ENCODE measurements at places on chromosomes 16 and 17.
A peak's percentile ranks its signal among the peaks of the same experiment; 100 is the strongest.

DNA sequence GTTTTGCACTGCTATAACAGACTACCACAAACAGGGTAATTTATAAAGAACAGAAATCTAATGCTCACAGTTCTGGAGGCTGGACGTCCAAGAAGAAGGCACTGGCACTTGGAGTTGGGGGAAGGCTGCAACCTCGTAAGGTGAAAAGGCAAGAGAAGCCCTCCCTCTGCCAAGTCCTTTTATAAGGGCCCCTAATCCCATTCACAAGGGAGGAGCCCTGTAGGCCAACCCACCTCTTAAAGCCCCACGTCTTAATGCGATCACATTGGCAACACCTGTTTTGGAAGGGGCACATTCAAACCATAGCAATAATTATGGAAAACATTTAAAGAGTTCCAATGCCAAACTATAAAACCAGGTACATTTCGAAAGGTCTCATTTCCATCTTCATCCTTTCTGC, 5.2 kb downstream of the PKD1L3 start:
- DNase-seq, result no peak

- no peak for DNase-seq
Observed at GRCh38 chr16:9837481-9837880, 344.7 kb downstream of the GRIN2A start.

- DNase-seq, result no peak
Observed at GRCh38 chr16:23754594-23755483, at the start of gene CHP2. Gene CHP2 (plus strand): TSS chr16:23755026. CDS start chr16:23755050, 24 bp downstream.

DNA sequence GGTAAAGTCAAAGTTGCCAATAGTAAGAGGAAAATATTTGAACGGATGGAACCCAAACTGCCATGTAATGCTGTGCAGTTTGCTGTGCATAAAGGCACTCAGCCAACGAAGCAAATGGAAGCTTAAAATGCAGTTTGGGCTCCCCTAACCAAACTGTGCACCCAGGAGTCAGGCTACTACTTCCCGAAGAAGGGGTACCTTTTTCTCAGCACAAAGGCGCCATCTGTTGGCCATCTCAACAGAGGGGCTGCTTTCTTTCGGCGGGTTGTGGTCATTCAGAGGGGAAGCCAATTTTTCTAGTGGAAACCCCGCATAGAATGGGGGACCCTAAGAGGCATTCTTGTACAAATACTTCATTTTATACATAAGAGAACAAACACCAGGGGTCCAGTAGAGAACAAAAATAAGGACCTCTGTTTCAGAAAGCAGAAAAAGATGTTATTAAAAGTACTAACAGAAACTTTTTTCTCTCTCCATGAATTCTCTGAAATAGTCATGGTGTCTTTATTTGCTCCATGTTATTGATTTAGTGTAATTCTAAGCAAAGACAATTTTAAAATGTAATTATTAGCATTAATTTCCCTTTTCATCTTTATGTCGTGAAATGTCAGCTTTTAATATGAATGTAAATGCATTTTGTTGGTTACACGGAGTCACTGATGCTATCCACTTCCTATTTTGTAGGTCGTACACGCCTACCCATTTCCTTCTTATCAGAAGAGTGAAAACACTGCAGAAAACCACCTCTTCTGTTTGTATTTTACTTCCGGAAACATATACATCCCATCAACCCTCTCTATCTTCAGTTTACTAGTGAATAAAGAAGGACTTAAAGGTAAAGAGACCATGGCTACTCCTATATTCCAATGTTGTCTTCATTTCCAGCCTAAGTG, 453.3 kb downstream of the KCNJ2 start:
- DNase-seq, result peak; percentile 25

GRCh38 chr17:2030779-2031163, 818 bp downstream of the DPH1 start:
- no peak for DNase-seq

DNA sequence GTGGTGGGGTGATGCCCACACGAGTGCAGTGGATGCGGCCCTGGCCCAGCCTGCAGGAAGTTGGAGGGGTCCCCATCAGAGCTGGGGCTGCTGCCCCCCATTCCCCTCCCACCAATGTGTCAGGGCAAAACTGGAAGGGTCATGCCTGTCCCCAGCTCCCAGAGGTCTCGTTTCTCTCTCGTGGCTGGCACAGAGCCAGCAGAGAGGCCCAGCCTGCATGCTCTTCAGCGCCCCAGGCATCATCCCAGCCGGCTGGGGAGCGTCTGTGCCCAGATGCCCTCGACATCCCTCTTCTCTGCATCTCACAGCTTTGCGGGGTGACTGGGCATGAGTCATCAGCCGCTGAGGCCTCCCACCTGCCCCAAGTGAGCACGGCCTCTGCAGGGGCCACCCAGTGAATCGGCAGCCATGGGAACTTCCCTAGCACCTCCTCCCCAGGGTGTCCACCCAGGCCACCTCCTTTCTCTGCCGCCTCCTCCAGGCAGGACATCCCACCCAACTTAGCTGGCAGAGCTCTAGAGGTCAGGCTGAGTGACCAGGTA, 9.8 kb upstream of the CSNK1D start:
- no peak for DNase-seq

GRCh38 chr16:81374550-81374949, 59.8 kb downstream of the GAN start:
- no peak for DNase-seq

- no peak for DNase-seq
Observed at GRCh38 chr17:77491921-77492445, 351.2 kb downstream of the SEC14L1 start.

GRCh38 chr16:77679391-77679790, 42.9 kb upstream of the NUDT7 start:
- no peak for DNase-seq

DNA sequence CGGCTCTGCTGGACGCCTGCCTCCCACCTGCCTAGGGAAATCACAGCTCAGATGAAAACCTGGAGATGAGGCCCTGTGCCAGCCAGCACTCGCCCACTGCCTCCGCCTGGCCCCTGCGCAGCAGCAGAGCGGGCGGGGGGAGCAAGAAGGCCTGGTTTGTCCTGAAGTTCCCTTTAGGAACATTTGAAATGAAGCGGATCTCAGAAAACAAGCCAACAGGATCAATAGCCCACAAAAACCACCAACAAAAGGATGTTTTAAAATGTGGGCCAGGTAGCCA, 48.0 kb downstream of the RBFOX3 start:
- DNase-seq, result no peak

GRCh38 chr17:80858301-80859001, 133.2 kb upstream of the CHMP6 start:
- DNase-seq, result no peak

GRCh38 chr17:37736428-37736827, 8.4 kb downstream of the HNF1B start:
- DNase-seq, result no peak

- DNase-seq, result no peak
Observed at GRCh38 chr16:49335828-49336227, 37.8 kb upstream of the C16orf78 start.

DNA sequence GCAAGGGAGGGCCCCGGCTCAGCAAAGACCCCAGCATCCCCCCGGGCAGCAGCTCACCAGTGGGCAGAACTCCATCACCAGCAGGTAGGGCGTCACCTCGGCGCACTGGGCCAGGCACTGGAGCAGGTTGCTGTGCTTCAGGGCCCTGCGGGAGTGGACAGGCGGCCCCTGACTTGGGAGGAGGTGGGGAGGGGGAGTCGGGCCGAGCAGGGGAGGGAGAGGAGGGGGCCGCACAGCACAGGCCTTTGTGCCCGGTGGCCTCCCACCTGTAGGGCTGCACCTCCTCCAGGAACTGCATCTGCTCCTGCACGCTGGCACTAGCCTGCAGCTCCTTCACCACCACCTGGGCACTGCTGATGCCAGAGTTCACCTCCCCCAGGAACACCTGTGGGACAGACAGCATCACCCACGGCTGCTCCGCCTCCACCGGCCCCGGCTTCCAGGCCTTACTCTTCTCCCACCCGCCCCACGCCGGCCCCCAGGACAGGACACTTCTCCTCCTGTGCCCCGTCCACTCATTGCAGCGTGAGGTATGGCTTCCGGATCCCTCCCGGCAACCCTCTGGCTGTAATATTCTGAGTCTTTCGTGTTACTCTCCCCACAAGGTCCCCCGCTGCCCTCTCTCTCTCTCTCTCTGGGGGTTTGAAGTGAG, 37.7 kb upstream of the PVALEF start:
- DNase-seq, result no peak

DNA sequence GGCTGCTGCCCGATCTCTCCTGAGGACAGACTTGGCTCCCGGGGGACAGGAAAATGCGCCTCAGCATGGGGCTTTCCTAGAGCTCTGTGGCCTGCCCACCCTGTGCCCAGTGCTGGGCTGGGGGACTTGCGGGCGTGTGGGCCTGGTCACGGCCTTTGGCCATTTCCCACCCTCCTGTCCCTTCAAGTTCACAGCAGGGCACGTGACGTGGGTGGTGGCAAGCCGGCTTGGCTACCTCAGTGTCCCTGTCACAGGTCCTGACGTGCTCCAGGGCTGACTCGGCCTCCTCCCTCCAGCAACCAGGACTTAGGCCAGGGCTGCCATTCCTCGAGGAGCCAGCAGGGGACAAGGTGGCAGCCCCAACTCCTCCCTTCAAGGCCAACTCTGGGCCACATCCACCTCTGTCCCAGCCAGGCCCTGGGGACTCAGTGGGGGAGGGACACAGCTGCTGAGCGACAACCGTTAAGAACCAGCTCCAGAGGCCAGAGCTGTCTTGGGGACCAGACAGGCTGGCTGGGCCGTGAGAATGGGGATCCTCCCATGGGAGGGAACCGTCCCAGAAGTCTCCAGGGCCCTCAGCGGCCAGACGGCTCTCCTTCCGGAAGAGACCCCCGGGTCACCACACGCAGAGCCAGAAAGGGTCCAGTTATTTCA, 981 bp upstream of the UNC13D start:
- DNase-seq, result peak; percentile 18

GRCh38 chr17:76531486-76532038, 5.9 kb downstream of the CYGB start:
- DNase-seq, result no peak

- DNase-seq, result no peak
Observed at GRCh38 chr17:69884846-69885245, 190.2 kb upstream of the KCNJ16 start.

DNA sequence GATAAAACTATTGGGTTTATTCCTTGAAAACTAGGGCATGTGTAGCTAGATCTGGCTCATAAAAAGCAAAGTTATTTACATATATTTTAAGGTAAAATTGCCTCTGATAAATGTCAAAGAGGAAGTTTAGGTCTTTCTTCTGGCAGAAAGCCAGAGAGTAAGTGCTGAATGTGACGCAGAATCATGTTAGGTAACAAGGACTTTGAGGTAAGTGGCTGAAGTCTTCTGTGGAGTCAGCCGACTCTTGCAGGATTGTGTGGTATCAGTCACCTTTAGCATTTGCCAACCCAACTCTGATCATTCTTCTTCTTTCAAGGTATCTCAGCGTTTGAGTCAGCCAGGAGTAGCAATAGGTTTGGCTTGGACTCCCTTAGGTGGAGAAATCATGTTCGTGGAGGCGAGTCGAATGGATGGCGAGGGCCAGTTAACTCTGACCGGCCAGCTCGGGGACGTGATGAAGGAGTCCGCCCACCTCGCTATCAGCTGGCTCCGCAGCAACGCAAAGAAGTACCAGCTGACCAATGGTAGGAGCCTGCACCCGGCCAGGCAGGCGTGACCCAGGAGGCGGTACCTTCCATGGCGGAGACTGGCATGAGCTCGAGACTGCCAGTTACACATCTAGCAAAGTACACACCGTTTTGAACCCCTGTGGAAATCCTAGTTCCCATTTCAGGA, 37.9 kb downstream of the SIAH1 start:
- DNase-seq, result no peak

DNA sequence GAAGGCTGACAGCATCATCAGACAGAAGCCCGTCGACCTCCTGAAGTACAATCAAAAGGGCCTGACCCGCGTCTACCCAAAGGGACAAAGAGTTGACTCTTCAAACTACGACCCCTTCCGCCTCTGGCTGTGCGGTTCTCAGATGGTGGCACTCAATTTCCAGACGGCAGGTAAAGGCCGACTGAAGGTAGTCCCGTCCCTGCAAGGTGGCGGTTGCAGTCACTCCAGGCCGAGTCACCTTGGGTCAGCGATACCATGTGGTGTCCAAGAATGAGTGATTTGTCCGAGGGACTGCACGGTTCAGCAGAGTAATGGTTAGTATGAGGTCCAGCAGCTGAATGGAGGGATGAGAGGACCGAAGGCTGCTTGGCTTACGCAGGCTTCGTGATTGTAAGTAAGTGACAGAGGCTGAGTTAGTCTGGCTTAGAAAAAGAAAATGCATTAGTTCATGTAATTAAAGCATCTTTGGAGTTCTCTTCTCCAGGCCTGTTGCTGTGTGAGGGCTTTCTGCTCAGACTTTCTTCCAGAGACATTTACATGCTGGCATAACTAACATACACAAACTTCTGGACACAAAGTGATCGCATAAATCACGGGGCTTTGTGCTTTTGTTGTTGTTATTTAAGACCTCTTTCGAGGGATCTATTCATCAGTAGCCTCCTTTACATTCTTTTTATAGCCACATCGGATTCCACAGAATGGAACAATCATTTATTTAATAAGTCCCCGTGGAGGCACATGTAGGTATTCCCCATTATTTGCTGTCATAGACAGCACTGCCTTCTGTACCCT, 74.9 kb downstream of the SDR42E1 start:
- DNase-seq, result no peak

DNA sequence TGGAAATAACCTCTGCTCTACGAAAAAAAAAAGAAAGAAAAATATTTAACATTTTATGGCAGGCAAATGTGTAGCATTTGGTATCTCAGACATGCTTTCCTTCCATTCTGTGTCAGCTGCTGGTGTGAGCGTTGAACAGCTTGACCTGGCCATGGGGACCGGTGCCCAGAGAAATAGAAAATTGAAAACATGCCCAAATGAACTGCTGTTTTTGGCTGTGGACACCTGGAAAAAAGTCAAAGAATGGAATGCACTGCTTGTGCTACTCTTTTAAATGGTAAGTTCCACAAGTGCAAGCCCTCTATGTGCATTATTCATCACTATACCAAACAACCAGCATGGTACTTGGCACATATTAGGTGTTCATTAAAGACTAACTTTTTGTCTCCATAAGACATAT, 127.2 kb downstream of the CDH8 start:
- DNase-seq, result no peak

DNA sequence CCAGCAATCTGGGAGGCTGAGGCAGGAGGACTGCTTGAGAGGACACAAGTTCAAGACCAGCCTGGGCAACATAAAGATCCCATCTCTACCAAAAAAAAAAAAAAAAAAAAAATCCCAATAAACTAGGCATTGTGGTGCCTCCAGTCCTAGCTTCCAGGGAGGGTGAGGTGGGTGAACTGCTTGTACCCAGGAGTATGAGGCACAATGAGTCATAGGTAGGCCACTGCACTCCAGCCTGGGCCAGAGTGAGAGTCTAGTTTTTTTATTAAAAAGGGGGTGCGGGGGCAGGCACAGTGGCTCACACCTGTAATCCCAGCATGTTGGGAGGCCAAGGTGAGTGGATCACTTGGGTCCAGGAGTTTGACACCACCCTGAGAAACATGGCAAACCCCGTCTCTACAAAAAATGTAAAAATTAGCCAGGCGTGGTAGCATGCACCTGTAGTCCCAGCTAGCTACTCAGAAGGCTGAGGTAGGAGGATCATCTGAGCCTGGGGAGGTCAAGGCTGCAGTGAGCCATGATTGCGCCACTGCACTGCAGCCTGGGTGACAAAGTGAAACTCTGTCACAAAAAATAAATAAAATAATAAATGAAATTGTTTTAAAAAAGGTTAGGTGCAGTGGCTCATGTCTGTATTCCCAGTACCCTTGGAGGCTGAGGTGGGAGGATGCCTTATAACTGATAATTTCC, 7.8 kb upstream of the CHST6 start:
- DNase-seq, result no peak

GRCh38 chr17:7329997-7330637, 982 bp upstream of the NEURL4 start:
- DNase-seq, result no peak
